ENCODE measurements at places on chromosomes 6 and 20.

DNA sequence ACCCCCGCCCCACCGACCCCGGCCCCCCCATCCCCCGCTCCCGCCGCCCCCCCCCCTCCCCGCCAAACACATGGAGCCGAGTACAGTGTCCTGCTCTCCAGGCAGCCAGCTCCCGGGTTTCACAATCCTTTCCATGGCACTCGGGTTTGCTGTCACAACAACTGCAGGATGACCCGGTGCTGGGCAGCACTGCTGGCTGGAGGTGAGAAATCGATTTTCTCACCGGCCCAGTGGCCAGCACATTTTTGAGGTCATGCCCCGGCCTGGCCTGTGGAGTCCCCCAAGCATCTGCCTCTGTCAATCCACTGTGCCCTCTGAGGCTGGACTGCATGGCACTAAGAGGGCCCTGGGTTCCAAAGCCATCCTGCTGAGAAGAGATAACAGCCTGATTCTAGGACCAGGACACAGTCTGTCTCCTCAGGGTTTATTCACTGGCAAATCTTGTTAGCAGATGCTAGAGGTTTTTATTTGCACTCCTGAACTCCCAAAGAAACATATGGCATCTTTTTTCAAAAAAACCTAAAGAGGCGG lies 129.5 kb downstream of the NFATC2 start:
- no peak for DNase-seq

DNA sequence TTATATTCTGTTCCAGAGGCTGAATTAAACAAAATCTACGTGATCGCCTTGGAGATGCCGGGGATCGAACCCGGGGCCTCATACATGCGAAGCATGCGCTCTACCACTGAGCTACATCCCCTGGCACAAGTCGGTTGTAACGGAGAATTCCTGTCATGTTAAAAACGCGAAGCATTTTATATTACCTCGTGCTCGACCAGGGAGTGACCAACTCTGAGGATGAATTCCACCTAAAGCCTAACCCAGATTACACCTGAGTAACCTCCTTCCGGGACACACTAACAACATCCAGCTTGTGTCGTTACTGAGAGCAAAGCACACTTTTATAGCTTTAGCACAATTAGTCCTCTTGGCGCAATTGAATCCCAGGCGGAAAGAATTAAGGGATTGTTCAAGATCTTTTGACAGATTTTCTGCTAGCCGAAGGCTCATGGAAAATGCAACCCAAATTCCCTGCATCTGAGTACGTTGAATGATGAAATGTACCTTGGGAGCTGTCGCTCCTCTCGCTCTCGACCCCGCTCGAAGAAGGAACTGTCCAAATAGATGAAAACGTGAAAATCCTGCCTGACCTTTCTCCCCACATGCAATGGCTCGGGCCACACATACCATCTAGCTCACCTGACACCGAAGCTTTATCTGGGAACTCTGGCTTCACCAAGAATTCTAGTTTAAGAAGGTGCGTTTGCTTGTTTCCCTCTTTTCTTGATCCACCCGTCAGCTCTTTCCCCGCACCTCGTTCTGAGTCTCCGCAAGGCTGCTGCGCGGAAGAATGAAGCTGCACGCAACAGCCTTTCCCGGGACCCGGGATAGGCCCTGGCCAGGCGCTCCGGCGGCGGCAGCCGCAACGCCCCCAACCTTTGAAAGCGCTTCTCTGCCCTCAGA lies 148.3 kb downstream of the GPX5 start:
- DNase-seq = no peak

- no peak for DNase-seq
Observed at GRCh38 chr20:53779822-53780221, 186.2 kb upstream of the ZNF217 start.

DNA sequence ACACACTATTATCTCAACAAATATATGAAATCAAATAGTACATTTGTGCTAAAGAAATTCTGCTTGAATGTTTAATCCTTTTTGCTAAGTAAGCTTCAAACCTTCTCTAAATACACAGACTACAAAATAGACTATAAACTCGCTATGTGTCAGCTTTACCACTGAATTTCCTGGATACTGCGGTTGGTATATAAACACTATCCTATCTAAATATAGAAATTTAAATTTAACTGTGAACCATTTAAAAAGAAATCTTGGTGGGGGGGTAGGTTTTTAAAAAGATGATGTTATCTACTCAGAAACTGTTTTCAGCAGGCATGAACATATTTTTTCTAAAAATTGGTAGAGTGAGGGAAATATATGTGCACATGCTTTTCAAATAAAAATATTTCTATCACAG lies 306.5 kb upstream of the RUNX2 start:
- no peak for DNase-seq

DNA sequence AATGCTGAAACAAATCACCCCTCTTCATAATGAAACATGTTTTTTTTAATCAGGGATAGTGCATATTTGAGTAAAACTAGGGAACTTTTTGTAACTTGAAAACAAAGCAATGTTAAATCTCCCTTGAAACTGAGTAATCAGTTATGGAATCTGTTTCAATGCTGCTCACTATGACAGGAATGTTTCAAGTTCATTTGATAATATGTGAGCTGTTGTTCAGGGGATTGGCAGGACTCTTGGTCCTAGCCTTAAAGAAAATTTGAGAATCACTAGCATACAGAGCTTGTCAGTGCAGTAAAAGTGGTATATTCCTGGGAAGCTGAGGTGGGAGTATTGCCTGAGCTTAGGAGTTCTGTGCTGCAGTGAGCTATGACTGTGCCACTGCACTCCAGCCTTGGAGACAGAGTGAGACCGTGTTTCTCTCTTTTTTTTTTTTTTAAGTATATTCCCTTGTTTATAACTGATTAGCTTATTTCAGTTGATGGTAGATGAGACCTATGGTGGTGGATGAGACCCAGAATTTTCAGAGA lies 21.6 kb upstream of the CALHM6 start:
- no peak for DNase-seq

DNA sequence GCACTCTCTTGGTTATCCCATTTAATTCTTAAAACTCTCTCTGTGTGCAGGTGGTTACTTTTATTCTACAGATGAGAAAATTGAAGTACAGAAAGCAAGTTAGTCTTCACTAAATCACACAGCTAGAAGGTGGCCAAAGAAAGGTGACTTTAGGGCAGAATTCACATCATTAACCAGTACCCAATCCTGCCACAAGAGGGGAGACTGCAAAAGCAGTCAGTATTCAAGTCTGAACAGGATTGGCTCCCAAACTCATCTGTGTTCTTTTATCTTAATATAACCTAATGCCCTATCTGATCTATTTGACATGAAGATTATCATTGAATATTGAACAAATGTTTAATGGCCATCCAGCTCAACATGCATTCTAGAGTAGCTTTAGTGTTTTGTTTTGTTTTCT lies 225.3 kb upstream of the FAM83B start:
- DNase-seq = no peak

DNA sequence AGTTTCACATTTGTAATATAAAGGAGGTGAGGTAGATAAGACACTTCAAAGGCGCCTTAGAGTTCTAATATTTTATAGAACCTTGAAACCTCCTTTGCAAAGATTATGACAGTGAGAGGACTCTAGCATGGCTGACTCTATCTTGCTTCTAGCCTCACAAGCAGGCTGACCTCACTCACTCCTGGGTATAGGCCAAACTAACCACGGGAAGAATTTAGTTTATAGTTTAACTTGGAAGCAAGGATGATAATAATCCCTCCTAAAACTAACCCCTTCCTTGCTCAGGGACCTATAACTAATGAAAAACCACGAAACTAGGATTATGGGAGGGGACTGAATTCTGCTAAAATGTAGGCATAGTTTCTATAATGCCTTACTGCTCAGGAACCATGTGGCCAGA lies 84.3 kb downstream of the FILIP1 start:
- no peak for DNase-seq

- no peak for DNase-seq
Observed at GRCh38 chr20:20317195-20317594, 50.7 kb upstream of the INSM1 start.

DNA sequence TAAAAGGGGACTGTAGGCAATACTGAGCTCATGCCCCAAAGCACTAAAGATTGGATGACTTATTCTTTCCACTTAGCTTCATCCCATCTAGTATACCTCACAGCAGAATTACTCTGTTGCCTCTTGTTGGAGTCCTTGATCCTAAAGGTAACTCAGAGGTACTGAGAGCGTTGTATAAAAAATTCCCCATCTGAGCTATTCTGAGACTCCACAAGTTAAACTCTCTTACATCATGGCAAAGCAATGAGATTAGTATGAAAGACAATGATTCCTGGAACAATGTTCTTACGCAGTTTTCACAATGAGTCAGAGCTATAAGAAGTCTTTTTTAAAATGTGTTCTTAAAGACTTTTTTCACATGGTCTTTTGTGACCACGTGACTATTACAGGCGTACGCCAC lies 370.1 kb downstream of the ADGRB3 start:
- DNase-seq = no peak

GRCh38 chr6:125302840-125303511 lies 1.2 kb upstream of the HDDC2 start:
- no peak for DNase-seq

DNA sequence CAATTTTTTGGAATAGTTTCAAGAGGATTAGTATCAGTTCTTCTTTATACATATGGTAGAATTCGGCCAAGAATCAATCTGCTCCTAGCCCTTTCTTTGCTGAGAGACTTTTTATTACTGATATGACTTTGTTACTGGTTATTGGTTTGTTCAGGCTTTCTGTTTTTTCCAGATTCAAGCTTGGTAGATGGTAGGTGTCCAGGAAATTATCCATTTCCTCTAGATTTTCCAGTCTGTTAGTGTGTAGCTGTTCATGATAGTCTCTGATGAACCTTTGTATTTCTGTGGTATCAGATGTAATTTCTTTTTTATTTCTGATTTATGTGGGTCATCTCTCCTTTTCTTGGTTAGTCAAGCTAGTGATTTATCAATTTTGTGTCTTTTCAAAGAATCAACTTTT lies 167.6 kb downstream of the GMDS start:
- no peak for DNase-seq

- peak; percentile 68 for DNase-seq
Observed at GRCh38 chr20:34709044-34709830, 5.1 kb downstream of the TP53INP2 start.

- no peak for DNase-seq
Observed at GRCh38 chr6:78199044-78199443, 546.2 kb downstream of the MEI4 start.

DNA sequence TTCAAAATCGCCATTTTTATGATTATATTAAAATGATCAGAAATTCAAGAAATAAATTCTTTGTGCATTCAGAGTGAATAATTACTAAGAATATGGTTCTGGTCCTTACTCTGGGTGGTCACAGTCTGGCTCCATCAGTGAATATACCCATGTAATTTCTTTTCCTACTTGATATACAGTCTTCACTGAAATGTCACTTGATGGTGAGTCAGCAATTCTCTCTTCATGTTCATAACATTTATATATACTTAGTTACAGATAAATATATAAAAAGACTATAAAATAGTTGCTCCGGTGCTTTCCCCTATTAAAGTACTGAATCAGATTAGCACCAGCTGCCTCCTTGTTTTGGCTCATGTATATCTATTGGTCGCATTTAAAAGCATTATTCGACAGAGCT lies 56.4 kb upstream of the MTRF1L start:
- no peak for DNase-seq

DNA sequence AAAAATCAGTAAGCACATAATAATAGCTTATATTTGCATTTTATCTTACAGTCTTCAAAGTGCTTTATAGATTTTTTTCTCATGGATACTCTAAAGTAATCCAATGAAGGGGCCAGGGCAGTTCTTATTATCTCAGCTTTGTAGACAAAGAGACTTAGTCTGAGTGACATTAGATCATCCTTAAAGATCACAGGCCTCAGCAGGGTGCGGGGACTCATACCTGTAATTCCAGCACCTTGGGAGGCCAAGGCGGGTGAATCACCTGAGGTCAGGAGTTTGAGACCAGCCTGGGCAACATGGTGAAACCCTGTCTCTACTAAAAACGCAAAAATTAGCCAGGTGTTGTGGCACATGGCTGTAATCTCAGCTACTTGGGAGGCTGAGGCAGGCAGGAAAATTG lies 14.5 kb downstream of the FERMT1 start:
- DNase-seq = no peak

DNA sequence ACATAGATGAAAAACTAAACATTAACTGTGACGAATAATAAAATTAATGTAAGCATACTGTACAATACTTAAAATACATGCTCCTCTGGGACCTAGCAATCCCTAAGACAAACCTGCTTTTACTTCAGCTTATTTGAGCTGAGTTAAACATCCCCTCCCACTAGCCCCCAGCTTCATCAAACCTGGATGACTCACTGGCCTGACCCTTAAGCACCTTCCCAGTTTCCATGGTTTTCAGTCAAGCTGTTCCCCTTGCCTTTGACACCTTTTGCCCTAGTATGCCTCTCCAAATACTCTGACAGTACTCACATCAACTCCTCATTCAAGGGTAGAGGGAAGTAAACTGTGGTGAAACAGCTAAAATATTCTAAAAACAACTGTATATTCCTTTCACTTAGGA lies 4.2 kb downstream of the ELOVL4 start:
- no peak for DNase-seq

DNA sequence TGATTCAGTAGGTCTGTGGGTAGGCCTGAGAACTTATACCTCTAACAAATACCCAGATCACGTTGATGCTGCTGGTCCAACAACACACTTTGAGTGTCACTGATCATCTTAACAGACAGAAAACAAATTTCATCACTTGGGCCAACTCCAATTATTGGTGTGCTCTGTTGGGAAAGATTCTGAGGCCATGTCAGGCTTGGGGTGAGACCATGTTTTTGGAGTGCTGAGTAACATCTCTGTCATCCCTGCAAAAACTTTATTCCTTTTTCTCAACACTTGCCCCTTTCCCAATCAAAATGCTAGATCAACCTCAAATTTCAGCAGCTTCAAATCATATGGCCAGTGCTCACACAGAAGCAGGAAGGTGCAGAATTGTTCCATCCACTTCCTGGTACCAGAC lies 108.8 kb upstream of the TENT5A start:
- DNase-seq = no peak

DNA sequence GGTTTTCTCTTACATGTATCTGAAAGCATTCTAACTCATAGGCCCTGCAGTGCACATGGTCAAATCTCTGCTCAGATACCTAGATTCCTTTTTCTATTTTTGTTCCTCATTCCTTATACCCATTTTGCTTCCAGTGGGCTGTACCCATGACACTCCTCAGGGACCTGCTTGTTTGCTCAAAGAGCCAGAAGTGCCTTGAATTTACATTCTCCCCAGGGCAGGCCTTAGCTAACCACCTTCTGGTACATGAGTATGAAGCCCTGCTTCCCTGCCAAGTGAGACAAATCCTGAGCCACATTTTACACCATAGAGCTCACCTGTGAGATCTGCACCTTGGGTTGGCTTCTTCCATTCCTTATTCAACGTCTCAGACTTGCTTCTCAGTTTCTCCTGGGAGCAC lies 326.6 kb upstream of the SASH1 start:
- no peak for DNase-seq

- DNase-seq = no peak
Observed at GRCh38 chr20:25273046-25273445, 25.2 kb downstream of the PYGB start.

DNA sequence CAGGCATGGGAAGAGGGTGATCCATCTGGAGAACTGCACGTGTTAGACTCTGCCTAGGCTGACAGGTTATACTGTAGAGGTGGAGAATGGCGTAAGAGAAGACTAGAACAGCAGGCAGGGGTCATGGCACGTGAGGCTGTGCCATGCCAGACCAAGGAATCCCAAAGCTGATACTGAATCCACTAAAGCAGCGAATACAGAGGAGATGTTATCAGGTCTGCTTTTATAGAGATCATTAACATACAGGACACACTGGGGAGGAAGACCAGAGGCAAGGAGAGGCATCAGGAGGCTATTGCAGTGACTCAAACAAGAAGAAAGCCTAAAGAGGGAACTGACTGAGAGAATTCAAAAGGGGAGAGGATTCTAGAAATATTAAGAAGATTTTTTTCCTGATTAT lies 12.9 kb downstream of the PHACTR1 start:
- no peak for DNase-seq

Measured in activated T-cell treated with anti-CD3 and anti-CD28 coated beads for 1 hour (primary cell).